ENCODE measurements at places on chromosomes 7 and 10. TPM values are rescaled to one million over a fixed set of nuclear protein-coding genes. Genes with fewer than 3 reads are reported as not detected.

DNA sequence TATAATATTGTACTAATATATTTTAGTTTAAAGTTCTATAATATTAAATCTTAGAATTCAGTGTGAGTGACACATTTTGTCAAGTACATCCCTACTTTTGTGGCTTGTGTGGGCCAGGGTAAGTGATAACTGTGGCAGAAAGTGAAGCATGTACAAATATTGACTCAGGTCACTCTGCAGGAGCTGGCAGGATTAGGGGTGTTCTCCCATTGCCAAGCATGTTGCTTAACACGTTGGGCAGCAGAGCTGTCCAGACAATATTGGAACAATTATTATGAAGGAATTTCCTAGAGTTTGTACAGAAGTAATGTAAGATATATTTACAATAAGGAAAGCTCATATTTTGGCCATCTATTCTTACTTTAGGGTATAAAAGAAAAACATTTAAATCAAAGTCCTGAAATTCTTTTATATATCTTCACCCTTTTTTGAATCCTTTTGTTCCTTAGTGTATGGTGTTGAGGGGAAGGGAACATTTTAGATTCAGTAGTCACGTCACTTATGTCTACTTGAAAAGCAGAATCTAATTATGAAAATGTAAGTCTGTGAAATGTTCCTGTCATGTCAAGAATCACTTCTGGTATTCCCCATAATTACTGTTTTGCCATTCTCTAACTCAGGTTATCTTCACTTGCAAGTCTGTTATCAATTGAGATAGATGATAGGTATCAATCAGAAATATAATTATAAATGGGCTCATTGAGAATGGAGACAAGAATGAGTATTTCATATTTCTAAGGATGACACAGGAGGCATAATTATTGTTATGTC, 4.0 kb downstream of the HDAC9 start:
- no peak overlapping the region for H3K27ac ChIP-seq
- no peaks in the 10 kb centered on the region for H3K36me3 ChIP-seq
- H3K4me3 ChIP-seq, result peak overlapping the region; percentile 34
- H3K27me3 ChIP-seq, result no peaks in the 10 kb centered on the region
- peaks cover 3% of the 10 kb centered on the region for H3K4me1 ChIP-seq

- H3K27ac ChIP-seq, result no peak overlapping the region
- no peaks in the 10 kb centered on the region for H3K4me1 ChIP-seq
- H3K36me3 ChIP-seq, result no peaks in the 10 kb centered on the region
- no peak overlapping the region for H3K4me3 ChIP-seq
- no peaks in the 10 kb centered on the region for H3K27me3 ChIP-seq
Measured at GRCh38 chr10:115720121-115720520, 552.9 kb downstream of the GFRA1 start.

DNA sequence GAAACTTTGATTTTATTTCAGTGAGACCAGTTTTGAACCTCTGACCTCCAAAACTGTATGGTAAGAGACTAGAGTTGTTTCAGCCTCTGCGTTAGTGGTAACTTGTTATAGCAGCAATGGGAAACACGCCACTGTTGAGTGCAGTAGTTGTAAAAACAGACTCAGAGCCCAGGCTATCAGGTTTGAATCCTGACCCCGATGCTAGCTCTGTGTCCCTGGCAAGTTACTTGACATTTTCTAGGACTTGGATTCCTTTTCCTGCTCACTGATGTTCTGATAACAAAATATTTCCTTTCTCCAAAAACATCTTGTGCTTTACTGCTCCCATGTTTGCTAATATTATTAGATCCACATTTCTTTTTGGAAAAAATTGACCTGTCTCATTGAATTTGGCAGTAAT, 131.0 kb downstream of the PLXDC2 start:
- no peaks in the 10 kb centered on the region for H3K27me3 ChIP-seq
- no peaks in the 10 kb centered on the region for H3K36me3 ChIP-seq
- H3K4me3 ChIP-seq, result no peak overlapping the region
- no peak for DNase-seq
- no peaks in the 10 kb centered on the region for H3K4me1 ChIP-seq

DNA sequence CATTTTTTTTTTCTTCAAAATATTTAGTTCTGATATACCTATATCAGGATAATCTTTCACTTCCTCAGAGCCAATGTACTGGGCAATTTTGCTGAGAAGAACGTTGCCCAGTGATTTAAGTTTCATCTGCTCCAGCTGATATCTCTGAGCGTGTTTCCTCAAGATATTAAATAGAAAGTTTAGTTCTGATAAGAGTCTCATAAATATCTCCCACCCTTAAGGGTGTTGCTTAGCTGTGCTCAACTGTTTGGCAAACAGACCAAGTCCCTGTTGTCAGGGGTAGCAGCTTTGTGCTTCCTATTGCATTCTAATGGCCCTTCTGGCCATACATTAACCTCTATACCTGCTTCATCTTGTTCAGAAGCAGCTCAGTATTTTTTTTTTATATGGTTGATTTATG, 84.7 kb upstream of the GPR141 start:
- DNase-seq, result no peak
- H3K36me3 ChIP-seq, result no peaks in the 10 kb centered on the region
- H3K27me3 ChIP-seq, result no peaks in the 10 kb centered on the region
- H3K4me3 ChIP-seq, result no peak overlapping the region
- H3K4me1 ChIP-seq, result no peaks in the 10 kb centered on the region

GRCh38 chr7:590731-591551, 71.3 kb upstream of the PDGFA start:
- peaks cover 6% of the 10 kb centered on the region for H3K4me1 ChIP-seq
- H3K27me3 ChIP-seq, result no peaks in the 10 kb centered on the region
- no peak overlapping the region for H3K4me3 ChIP-seq
- no peak for DNase-seq
- H3K27ac ChIP-seq, result no peak overlapping the region

DNA sequence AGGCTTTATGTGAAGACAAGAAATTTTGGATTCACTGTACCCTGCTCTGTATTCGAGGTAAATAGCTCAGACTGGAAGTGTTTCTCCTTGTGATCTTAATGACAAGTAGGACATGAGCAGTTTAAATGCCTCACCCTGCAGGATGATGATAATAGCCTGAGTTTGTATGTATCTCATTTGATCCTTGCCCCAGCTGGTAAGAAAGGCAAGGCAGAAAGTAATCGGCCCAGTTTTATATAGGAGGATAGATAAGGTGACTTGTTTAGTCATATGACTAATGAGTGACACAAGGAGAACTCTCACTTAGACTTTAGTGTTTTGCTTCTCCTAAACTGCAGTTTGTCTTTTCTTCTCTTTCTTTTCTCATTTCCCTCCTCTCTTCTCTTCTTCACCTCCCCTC, 372.6 kb downstream of the PHF14 start:
- no peak for DNase-seq
- H3K36me3 ChIP-seq, result no peaks in the 10 kb centered on the region
- H3K27ac ChIP-seq, result no peak overlapping the region
- no peak overlapping the region for H3K4me3 ChIP-seq

- no peaks in the 10 kb centered on the region for H3K27me3 ChIP-seq
- no peak overlapping the region for H3K27ac ChIP-seq
- H3K36me3 ChIP-seq, result no peaks in the 10 kb centered on the region
- no peaks in the 10 kb centered on the region for H3K4me1 ChIP-seq
Measured at GRCh38 chr7:12884033-12884432, 196.6 kb downstream of the ARL4A start.

- no peak overlapping the region for H3K27ac ChIP-seq
- no peaks in the 10 kb centered on the region for H3K36me3 ChIP-seq
- no peak for DNase-seq
- H3K27me3 ChIP-seq, result no peaks in the 10 kb centered on the region
- H3K4me3 ChIP-seq, result no peak overlapping the region
Measured at GRCh38 chr7:54080971-54081370, 461.2 kb upstream of the VSTM2A start.

DNA sequence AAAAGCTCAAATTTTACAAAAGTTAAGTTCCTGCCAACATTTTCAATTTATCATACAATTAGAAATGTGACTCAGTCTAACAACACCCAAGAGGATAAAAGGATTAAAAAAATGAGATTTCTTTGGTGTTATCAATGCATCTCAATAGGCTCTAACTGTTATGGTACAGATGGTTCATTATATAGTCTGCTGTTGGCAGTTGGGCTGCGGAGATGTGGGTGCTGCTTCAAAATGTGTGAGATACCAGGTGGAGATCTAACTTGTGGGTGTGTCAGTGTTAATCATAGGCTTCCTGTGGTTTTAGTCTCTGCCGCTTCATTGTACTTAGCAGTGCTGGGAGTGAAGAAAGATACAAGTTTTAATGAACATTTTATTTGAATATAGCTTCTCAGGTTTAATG, 231.2 kb downstream of the EXOC4 start:
- H3K4me3 ChIP-seq, result peak overlapping the region; percentile 58
- DNase-seq, result peak; percentile 41
- H3K27ac ChIP-seq, result no peak overlapping the region
- peaks cover 6% of the 10 kb centered on the region for H3K36me3 ChIP-seq
- no peaks in the 10 kb centered on the region for H3K27me3 ChIP-seq

DNA sequence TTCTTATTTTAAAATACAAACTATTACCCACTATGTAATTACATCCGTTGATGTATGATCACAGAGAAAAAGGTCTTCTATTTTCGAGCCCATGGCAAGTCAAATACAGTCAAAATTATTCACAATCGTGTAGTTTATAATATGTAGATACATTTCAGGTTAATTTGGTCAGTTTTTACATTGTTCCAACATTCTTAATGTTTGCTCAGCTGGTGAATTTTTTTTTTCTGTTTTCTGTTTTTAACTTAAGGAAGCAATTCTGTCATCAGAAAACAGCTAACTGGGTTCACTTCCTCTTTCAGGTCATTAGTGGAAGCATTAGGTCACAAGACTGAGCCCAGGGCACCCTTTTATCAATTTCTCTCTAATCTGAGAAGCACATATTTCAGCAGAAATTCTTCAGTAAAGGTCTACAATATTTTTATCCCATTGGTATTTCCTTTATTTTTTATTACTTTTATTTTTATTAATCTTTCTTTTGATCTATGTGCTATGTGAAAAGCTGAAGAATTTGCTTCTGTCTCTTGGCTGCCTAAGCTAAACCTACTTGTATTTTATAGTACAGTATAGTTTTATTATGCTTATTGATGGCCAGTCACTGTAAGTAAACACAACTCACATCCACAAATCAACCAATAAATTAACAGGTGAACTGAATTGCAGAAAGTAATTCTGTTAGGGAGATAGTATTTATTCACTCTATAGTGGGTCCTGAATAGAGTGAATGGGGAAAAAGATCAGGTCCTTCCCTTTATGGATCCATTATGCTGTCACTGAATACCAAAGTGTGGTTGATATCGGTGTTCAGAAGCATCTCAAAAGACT, 84.6 kb downstream of the ICA1 start:
- DNase-seq, result peak; percentile 77
- H3K4me1 ChIP-seq, result peaks cover 51% of the 10 kb centered on the region

DNA sequence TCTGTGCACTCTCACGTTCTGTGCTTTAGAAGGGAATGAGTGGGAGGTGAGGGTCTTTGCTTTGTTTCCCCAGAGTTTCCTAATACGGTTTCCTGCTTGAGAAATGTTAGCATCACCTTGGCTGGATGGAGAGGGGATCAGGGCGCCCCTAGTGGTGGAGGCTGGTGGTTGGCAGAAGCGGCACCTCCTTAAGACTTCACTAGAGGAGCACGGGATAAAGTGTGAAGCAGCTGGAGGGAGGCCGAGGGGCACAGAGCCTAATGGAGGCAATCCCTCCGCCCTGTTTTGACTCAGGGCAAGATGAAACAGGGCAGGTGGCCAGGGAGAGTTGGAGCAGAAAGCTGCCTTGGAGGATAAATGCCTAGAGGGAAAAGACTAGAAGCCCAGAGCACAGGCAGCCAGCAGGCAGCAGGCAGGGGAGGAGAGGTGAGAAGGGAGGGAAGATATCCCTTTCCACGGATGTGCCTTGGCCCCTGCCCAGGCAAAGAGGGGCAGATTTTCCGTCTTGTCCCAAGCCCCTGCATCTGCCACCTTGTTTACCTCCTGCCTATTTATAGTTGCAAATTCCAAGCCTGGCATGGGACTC, 56.0 kb upstream of the BTRC start:
- H3K4me3 ChIP-seq, result no peak overlapping the region
- peaks cover 14% of the 10 kb centered on the region for H3K27me3 ChIP-seq
- DNase-seq, result peak; percentile 47
- H3K4me1 ChIP-seq, result peaks cover 2% of the 10 kb centered on the region
- no peak overlapping the region for H3K27ac ChIP-seq

DNA sequence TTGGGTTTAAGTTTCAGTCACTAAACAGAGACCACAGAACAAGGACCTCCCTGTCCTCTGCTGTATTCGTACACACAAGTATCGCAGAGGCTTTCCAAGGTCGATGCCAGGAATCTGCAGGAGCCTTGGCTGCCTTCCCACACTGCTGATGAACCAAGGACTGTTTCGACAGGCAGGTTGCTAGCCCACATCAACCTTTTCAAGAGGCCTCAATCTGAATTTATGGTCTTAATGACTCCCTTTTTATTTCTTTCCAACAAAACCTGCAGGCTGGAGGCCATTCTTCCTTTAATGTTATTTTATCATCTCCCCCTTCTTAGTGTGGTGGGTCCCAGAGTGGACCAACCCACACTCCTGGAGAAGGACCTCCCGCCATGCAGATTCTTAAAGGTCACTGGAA, 45.6 kb downstream of the JCAD start:
- no peak overlapping the region for H3K4me3 ChIP-seq
- H3K27ac ChIP-seq, result no peak overlapping the region
- H3K4me1 ChIP-seq, result no peaks in the 10 kb centered on the region
- H3K36me3 ChIP-seq, result no peaks in the 10 kb centered on the region
- peaks cover 28% of the 10 kb centered on the region for H3K27me3 ChIP-seq
- no peak for DNase-seq

GRCh38 chr10:93006435-93007039, 54.1 kb upstream of the CYP26C1 start:
- no peaks in the 10 kb centered on the region for H3K4me1 ChIP-seq
- DNase-seq, result no peak
- H3K27ac ChIP-seq, result no peak overlapping the region
- H3K27me3 ChIP-seq, result no peaks in the 10 kb centered on the region
- H3K4me3 ChIP-seq, result no peak overlapping the region

DNA sequence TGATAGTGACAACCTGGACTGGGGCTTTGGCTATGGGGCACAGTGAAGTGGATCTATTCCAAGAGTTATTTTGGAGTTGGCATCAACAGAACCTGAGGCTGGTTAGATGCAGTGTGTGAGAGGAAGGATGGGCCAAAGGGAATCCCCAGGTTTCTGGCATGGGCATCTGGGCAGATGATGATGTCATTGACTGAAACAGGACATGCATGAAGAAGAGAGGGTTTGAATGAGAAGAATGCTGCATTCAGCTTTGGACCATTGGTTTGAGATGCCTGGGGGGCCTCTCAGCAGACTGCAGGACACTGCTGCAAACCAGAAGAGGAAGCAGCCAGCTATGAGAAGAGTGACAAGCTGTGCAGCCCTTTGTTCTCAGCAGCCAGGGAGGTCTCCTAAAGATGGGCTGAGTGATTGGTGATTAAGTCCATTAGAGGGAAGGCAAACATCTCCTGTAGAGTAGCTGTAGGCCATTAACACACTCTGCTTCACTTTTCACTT, 23.1 kb upstream of the PIK3CG start:
- no peaks in the 10 kb centered on the region for H3K4me1 ChIP-seq
- peaks cover 3% of the 10 kb centered on the region for H3K27me3 ChIP-seq
- H3K4me3 ChIP-seq, result no peak overlapping the region
- no peak for DNase-seq
- no peak overlapping the region for H3K27ac ChIP-seq

- H3K27ac ChIP-seq, result no peak overlapping the region
- no peak for DNase-seq
- H3K4me3 ChIP-seq, result no peak overlapping the region
- H3K27me3 ChIP-seq, result no peaks in the 10 kb centered on the region
- no peaks in the 10 kb centered on the region for H3K4me1 ChIP-seq
Measured at GRCh38 chr7:93739424-93739823, 151.1 kb downstream of the TFPI2 start.

Gene CALML3
- total RNA-seq, result not detected

Gene NOD1
- 24.8 TPM for total RNA-seq

Gene LDB3
- total RNA-seq, result not detected

Gene PRPS1L1
- total RNA-seq, result not detected

Gene TAC1
- not detected for total RNA-seq

Data from CD4-positive, CD25-positive, alpha-beta regulatory T cell (primary cell).